ENCODE measurements at places on chromosomes 16 and 17.

DNA sequence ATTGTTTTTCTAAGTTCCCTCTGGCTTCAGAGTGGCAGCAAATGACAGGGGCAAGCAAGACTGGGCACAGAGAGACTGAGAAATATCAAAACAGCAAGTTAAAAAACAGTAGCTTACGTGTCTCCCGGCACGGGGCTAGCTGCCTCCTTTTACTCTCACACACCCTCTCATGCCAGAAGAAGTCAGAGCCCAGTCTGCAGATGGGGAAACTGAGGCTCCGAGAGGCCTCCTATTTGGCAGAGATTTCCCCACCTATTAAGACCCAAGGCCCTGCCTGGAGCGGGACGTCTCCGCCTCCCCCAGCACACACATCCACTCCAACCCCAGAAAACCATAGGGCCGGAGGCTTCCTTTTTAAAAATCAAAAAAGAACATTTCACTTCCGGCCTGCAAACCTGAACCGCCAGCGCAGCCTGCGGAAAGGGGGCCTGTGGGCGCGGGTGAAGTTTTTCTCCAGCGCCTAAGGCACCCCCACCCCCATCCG, 832 bp downstream of the CARHSP1 start:
- DNase-seq = no peak

GRCh38 chr16:67825119-67825518, 17.0 kb upstream of the THAP11 start:
- DNase-seq = no peak

DNA sequence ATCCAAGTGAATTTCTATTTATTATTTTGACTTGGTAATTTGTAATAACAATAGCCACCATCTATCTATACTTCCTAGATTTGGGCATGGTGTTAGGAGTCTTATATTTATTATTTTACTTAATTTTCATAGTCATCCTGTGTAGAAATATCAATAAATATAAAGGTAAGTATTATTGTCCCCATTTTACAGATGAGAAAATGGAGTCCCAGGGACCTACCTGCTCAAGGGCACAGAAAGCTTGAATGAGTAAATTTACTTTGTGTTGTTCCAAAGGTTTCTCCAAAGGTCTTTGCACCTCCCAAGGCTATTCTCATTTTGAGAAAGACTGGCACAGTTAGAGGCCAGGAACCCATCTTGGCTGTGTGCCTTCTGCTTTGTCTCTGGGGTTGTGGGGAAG, 738.3 kb downstream of the WWOX start:
- DNase-seq = no peak

GRCh38 chr16:23784811-23785447, 30.1 kb downstream of the CHP2 start:
- no peak for DNase-seq

DNA sequence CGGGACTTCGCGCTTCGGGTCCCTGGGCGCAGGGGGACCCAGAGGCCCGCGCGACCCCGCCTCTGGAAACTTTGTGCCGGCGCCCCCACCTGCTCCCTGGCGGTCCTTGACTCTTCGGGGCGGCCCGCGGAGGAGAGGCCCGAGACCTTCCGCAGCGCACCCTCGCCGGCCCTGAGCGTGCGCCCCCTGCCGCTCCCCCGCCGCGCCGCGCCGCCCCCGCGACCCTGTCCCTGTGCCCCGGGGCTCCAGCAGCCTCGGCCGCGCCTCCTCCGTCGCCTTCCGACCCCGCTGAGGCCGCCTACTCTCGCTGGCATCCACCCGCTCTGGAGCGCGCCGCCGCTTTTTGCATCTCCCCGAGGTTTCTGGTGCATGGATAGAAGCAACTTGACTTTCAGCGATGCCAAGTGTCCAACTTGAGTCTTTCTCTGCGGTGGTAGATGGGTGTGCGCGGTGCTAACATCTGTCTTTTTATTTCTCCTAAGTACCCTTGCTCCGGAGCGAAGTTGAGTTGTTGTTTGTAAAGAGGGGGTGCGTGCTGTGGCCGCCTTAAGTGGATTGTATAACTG, 414 bp downstream of the DUSP14 start:
- DNase-seq = no peak

- no peak for DNase-seq
These were observed 2.3 kb downstream of the TMEM107 start for GRCh38 chr17:8173871-8174322.

DNA sequence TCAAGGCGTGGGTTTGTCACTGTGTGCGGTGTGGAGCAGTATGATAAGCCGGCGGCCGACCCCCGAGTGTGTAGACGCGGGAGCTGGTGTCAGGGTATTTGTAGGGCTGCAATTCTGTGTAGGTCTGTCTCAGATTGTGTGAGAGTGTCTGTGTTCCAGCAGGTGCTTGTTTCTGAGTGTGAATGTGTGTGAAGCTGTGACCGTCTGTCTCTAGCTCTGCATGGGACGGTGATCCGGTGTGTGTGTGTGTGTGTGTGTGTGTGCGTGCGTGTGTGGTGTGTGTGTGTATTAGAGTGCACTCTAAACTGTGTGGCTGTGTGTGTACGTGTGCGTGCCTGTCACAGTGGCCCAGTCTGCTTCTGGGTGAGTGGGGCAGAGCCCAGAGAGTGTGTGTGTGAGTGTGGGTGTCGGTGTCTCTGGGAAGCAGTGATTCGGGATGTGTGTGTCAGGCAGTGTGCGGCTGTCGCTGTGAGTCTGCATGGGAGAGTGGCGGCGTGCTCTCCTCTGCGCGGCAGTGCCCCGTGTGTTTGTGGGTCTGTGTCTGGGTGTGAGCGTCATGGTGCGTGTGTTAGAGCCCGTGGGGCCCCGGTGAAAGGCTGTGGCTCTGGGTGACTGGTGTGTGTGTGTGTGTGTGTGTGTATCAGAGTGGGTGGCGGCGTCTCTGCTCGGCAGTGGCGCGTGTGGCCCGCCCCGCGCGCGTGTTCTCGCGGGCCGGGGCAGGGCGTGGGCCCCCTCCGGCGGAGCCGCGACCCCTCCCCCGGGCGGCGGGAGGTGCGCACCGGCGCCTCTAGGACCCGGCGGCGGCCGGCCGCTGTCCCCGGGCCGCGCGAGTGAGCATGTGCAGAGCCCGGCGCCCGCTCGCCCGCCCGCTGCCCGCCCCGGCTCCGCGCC, at the start of gene WSCD1:
Gene WSCD1, plus strand, starts transcription at position 841 of the 891 bp plus-strand sequence. CDS start 10,280 bp downstream, outside the sequence.
- DNase-seq = no peak

- DNase-seq = no peak
These were observed 45.4 kb downstream of the CDH1 start for GRCh38 chr16:68782198-68783174.

DNA sequence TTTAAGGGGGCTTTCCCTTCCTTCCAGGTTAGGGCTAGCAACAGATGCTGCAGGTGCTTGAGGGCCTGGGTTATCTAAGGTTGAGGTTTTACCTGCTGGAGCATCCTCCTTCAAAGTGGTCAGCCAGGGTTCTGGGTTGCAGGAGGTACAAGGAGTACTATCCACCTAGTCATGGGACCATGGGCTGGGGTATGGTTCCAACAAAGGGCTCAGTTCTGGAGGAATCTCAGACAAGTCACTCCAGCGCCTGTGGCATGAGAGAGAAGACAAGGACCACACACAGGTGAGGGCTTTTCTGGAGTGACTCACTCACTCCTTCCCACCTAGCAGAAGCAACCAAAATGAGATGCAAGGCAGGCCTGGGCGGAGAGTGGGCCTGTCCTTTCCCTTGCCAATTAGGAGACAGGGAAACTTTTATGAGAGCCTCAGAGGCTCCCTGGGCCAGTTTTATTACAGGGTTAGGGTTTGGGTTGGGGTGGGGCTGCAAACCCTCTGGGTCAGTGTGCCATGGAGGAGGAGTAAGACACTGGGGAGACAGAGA, 2.2 kb downstream of the MYO19 start:
- DNase-seq = no peak

DNA sequence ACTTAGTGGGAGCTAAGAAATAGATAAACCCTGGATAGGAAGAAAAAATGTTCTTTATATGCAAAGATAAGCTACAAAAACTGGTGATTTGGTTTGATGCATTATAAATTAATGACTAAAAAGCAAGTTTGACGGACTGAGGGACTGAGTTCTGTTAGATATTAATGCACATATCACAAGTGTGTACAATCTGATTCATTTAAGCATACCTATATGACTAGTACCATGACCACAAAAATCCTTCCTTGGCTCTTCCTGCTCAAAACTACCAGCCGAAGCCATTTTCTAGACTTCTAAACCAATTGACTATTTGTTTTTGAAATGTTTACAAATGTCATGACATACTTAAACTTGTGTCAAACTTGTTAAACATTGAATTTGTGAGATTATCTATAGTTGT, 374.5 kb upstream of the MON1B start:
- DNase-seq = no peak

GRCh38 chr16:73176577-73177013, 128.7 kb upstream of the ZFHX3 start:
- DNase-seq = peak; percentile 86

GRCh38 chr17:30433514-30433913, 43.7 kb upstream of the GOSR1 start:
- peak; percentile 66 for DNase-seq

DNA sequence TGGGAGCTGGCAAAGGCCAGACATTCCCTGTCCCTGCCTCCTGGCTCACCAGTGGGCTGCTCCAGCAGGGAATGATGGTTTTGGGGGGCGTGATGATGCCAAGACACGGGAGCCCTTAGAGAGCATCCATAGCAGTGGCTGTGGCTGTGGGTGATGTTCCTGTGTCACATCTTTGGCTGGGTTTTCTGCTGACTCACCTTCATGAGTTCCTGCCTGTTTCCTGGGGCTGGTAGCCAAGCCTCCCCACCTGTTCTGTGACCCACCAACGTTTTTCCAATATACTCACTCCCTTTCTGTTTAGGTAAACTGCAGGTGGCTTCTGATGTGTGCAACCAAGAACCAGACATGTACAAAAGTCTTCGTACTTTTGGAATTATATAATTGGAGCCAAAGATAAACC, 16.5 kb upstream of the NF1 start:
- no peak for DNase-seq

DNA sequence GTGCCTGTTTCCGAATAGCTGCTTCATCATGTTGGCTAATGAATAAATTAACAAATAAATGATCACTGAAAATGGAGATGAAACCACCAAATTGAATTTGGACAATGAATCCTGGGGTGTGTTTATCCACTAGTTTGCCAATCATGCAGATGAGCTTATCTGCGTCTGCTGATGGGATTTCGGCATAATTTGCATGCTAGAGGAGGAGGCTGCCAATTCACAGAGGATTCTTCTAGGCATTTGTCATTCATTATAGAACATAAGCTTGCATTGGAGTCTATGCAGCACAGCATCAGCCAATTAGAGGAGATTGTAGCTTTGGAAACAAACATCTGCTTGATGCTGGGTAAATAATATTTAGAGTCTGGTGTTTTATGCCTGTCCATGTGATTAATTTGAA, 123.1 kb downstream of the NPIPB5 start:
- no peak for DNase-seq

- no peak for DNase-seq
These were observed 28.5 kb downstream of the CYTH1 start for GRCh38 chr17:78753316-78754250.

- no peak for DNase-seq
These were observed 152.2 kb downstream of the SNX11 start for GRCh38 chr17:48259694-48260291.

Data from stromal cell of bone marrow (primary cell).